Stimulated activated CD8-positive, alpha-beta memory T cell treated with anti-CD3 and anti-CD28 coated beads, Interleukin-12 subunit alpha, Interleukin-12 subunit beta, amount 100 ng/mL, for 4 hours (primary cell): ENCODE measurements at places on chromosomes 1 and 21.

GRCh38 chr1:231638647-231639046 lies 12.1 kb downstream of the DISC1 start:
- no peak for DNase-seq

GRCh38 chr1:223208164-223209076 lies 65.4 kb upstream of the TLR5 start:
- DNase-seq, result no peak

GRCh38 chr21:25891596-25891995 lies 156.8 kb downstream of the GABPA start:
- no peak for DNase-seq

GRCh38 chr1:25560001-25560400 lies 16.6 kb downstream of the LDLRAP1 start:
- DNase-seq, result no peak
